Cardiac muscle cell (in vitro differentiated cells and primary cell): ENCODE measurements at places on chromosomes 1 and 21. TPM values are rescaled to one million over a fixed set of nuclear protein-coding genes. Genes with fewer than 3 reads are reported as not detected.

DNA sequence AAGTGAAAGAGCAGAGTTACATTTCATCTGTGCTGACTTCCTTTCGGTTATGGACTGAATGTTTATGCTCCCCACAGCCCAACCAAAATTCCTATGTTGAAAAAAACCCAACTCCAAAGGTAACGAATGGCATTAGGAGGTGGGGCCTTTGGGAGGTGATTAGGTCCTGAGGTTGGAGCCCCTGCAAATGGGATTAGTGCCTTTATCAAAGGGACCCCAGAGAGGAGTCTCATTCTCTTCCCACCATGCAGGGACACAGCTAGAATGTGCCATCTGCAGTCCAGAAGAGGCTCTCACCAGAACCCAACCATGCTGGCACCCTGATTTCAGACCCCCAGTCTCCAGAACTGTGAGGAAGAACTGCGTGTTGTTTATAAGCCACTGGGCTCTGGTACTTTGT lies 199.3 kb downstream of the TOMM20 start:
- no peaks in the 10 kb centered on the region for H3K36me3 ChIP-seq
- no peaks in the 10 kb centered on the region for H3K27me3 ChIP-seq
- H3K4me3 ChIP-seq: no peak overlapping the region
- H3K4me1 ChIP-seq: no peaks in the 10 kb centered on the region
- no peak for DNase-seq

Gene DOP1B
- 3.3 and 5.8 TPM in 2 replicates for total RNA-seq

- H3K4me1 ChIP-seq: no peaks in the 10 kb centered on the region
- DNase-seq: peak; percentile 90
- H3K36me3 ChIP-seq: peaks cover 2% of the 10 kb centered on the region
- H3K27ac ChIP-seq: no peak overlapping the region
These were observed 110.4 kb downstream of the SYT2 start for GRCh38 chr1:202599669-202600431.

- H3K4me3 ChIP-seq: peak overlapping the region; percentile 95
- no peaks in the 10 kb centered on the region for H3K27me3 ChIP-seq
- H3K4me1 ChIP-seq: peaks cover 17% of the 10 kb centered on the region
- no peak for DNase-seq
These were observed 956 bp downstream of the URB2 start for GRCh38 chr1:229627003-229627402.

- no peaks in the 10 kb centered on the region for H3K27me3 ChIP-seq
- H3K4me1 ChIP-seq: peaks cover 7% of the 10 kb centered on the region
- DNase-seq: no peak
- no peaks in the 10 kb centered on the region for H3K36me3 ChIP-seq
- H3K4me3 ChIP-seq: no peak overlapping the region
These were observed 110.8 kb upstream of the SOD1 start for GRCh38 chr21:31548688-31549087.

Gene SPRR2E
- total RNA-seq: not detected in 2 replicates

Gene PTPRU
- 64.8 and 89.7 TPM in 2 replicates for total RNA-seq

DNA sequence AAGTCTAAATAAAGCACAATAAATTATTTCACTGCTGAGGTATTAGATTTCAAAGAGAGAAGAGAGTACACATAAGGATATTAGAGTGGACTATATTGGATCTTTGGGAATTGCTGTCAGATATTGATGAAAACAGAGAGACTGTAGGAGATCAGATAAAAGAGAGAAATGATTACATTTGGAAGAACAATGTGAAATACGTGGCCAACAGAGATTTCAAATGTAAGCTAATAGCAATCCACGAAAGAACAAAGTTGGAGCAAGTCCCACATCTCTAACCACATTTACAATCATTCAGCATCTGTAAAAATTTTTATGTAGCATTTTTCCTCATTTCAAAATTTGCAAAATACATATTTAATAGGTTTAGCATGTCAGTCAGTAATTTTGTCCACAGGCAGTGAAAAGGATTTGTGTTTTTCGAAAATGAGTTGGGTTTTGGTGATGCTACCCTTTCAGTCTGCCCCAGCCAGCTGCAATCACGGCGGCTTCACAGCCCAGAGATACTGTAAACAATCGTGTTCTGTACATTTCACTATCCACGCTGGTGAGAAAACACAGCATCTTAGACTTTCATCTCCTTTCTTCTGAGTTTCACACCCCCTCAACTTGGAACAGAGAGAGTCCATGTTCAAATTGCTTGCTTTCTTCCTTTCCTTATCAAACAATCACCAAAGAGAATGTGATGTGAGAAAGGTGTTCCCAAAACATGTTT lies 209.1 kb upstream of the LYPLAL1 start:
- peaks cover 10% of the 10 kb centered on the region for H3K4me1 ChIP-seq
- no peaks in the 10 kb centered on the region for H3K36me3 ChIP-seq
- no peak for DNase-seq
- H3K27ac ChIP-seq: peak overlapping the region; percentile 1
- no peaks in the 10 kb centered on the region for H3K27me3 ChIP-seq

Gene OXCT2
- 0.21 and 0.25 TPM in 2 replicates for total RNA-seq

Gene IKBKE
- total RNA-seq: 22.8 and 24.7 TPM in 2 replicates

GRCh38 chr1:44294588-44295007 lies 60.5 kb downstream of the ERI3 start:
- peak; percentile 57 for DNase-seq
- no peaks in the 10 kb centered on the region for H3K27me3 ChIP-seq
- H3K27ac ChIP-seq: no peak overlapping the region
- H3K4me1 ChIP-seq: peaks cover 44% of the 10 kb centered on the region
- H3K36me3 ChIP-seq: peaks cover 5% of the 10 kb centered on the region
- H3K4me3 ChIP-seq: no peak overlapping the region

DNA sequence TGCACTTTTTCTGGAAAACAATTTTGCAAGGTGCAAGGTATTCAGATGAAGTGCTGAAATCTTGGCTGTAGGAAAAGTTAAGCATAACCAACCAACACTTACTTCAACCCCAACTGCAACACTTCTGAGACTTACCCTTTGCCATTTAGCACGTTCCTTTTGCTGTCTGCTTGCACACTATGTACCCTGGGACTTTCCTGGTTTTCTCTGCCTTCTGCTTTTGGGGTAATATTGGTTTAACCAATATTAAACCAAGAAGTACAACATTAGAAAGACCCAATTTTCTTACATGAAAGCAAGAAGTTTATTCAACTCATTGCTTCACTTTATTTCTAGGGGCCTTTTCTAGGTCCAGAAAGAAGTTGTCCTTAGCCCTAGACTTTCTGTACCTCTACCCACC lies 193.0 kb downstream of the HLX start:
- H3K4me3 ChIP-seq: no peak overlapping the region
- no peaks in the 10 kb centered on the region for H3K4me1 ChIP-seq
- H3K27me3 ChIP-seq: no peaks in the 10 kb centered on the region
- no peak for DNase-seq

DNA sequence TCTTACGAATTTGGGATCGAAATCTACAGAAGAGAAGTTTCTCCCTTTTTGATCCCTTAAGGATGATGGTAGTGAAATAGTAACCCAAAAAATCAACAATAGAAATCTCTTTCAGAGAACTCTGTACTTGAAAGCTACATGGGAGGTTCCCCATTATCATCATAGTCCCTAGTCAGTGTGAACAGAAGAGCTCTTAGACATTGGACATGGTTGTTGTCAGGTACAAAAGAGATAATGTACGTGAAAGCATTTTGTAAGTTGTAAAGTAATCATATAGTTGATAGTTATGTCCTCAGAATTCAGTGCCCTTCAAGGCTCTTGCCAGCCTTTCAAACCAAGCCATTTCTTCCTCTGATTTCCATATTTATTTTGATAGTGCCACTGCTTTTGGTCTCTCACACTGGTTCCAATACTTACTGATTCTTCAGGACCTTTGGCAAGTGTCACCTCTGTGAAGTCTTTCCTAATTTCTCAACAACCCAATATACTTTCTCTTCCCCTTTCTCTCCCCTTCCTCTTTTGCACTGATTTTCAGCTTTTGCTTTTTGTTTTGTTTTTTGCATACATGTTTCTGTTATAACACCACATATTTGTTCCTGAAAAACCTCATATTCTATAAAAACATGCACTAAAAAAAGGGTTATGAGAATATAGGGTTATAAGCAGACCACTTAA lies 22.4 kb downstream of the VPS45 start:
- H3K27me3 ChIP-seq: no peaks in the 10 kb centered on the region
- H3K27ac ChIP-seq: peak overlapping the region; percentile 47
- peaks cover 22% of the 10 kb centered on the region for H3K36me3 ChIP-seq
- peaks cover 19% of the 10 kb centered on the region for H3K4me1 ChIP-seq
- H3K4me3 ChIP-seq: no peak overlapping the region
- no peak for DNase-seq

DNA sequence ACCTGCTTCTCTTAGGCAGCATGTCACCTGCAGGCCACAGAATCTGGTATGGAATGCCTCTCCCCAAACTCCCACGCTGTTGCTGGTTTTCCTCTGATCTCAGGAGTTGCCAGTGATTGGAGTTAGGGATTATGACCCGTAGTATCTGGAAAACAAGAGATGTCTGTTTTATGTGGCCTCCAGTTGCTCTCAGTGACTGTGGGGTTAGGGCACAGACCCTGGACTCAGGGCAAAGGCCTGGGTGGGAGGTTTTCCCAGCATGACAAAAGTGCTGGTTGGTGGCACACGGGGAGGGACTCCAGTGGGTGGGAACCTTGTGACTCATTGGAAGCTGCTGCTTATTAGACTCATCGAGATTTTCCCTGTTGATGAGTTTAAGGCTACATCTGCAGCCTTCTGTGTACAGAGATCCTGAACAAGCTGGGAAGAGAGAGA lies at the start of gene NR1I3:
NR1I3 (minus strand) TSS at position 165 of the 435 bp plus-strand sequence. CDS start 1,638 bp downstream, outside the sequence.
- no peaks in the 10 kb centered on the region for H3K4me1 ChIP-seq
- no peak within 1 kb of the TSS for H3K4me3 ChIP-seq
- H3K27me3 ChIP-seq: no peaks in the 10 kb centered on the region
- DNase-seq: no peak
